ENCODE measurements at places on chromosomes 2 and 18.
A peak's percentile ranks its signal among the peaks of the same experiment; 100 is the strongest.

GRCh38 chr2:127906206-127906926 is 20.6 kb upstream of the AMMECR1L start:
- H3K27me3 ChIP-seq = peaks cover 7% of the 10 kb centered on the region
- no peak overlapping the region for H3K27ac ChIP-seq
- no peak for DNase-seq
- H3K36me3 ChIP-seq = no peaks in the 10 kb centered on the region
- H3K4me1 ChIP-seq = no peaks in the 10 kb centered on the region

GRCh38 chr2:57536535-57537231 is 509.9 kb upstream of the VRK2 start:
- DNase-seq = no peak
- no peaks in the 10 kb centered on the region for H3K36me3 ChIP-seq
- no peaks in the 10 kb centered on the region for H3K27me3 ChIP-seq
- H3K27ac ChIP-seq = no peak overlapping the region

DNA sequence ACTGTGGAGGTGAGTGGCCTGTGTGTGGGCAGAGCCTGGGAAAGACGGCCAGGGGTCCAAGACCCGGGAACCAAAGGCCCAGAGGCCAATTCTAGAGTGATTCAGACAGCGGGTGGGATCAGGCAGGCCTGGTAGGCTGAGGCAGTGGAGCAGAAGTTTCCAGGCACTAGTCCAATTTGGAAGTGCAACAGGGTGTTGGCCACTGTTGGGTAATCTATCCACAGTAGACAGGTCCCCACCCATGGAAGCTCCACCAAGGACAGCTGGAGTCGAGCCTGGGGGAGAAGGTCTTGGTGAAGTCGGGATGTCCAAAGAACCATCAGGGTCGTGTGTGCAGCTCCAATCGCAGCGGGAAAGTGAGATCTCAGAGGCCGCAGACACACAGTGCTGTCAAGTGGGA is 125.8 kb upstream of the COPS8 start:
- no peaks in the 10 kb centered on the region for H3K4me1 ChIP-seq
- H3K27me3 ChIP-seq = no peaks in the 10 kb centered on the region
- no peaks in the 10 kb centered on the region for H3K36me3 ChIP-seq
- H3K4me3 ChIP-seq = no peak overlapping the region
- DNase-seq = no peak
- H3K27ac ChIP-seq = no peak overlapping the region

GRCh38 chr18:12595571-12596255 is 62.2 kb downstream of the SPIRE1 start:
- DNase-seq = no peak
- H3K27me3 ChIP-seq = no peaks in the 10 kb centered on the region
- no peaks in the 10 kb centered on the region for H3K36me3 ChIP-seq
- H3K27ac ChIP-seq = peak overlapping the region; percentile 19
- no peak overlapping the region for H3K4me3 ChIP-seq

GRCh38 chr2:177413703-177414102 is 21.1 kb downstream of the AGPS start:
- no peaks in the 10 kb centered on the region for H3K36me3 ChIP-seq
- no peaks in the 10 kb centered on the region for H3K27me3 ChIP-seq
- no peak overlapping the region for H3K4me3 ChIP-seq
- no peak for DNase-seq
- no peak overlapping the region for H3K27ac ChIP-seq

DNA sequence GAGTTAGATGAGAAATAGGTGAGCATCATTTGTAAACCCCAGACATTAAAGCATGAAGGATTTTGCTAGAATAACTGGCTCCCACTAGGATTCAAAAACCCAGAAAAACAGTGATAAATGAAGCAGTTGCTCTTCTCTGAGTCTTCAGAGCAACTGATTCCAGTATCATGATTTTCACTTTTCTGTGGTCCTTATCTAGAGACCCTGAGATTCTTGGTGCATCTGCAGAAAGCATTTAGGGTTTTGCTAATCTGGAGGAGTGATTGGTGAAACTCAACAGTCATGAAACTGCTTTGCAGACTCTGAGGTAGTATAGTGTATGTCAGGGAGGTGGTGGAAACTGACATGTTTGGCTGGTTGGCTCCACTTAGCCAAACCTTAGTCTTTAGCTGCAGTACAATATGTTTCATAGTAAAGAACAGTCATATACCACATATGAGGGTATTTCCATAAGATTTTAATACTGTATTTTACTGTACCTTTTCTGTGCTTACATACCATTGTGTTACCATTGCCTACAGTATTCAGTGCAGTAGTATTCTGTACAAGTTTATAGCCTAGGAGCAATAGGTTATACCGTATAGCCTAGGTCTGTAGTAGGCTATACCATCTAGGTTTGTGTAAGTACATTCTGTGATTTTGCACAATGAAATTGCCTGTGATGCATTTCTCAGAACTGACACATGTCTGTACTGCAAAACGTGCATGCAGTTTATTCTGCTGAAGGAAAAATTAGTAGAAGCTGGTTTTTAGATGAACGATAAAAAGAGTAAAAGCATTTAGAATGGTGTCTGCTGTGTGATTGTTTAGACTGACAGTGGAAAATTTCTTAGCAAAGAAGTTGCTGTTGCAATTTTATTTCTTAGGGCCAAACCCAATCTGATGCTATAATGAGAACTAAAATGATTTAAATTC is 23.8 kb downstream of the EML4 start:
- no peak for DNase-seq
- H3K27me3 ChIP-seq = no peaks in the 10 kb centered on the region
- peaks cover 13% of the 10 kb centered on the region for H3K4me1 ChIP-seq

DNA sequence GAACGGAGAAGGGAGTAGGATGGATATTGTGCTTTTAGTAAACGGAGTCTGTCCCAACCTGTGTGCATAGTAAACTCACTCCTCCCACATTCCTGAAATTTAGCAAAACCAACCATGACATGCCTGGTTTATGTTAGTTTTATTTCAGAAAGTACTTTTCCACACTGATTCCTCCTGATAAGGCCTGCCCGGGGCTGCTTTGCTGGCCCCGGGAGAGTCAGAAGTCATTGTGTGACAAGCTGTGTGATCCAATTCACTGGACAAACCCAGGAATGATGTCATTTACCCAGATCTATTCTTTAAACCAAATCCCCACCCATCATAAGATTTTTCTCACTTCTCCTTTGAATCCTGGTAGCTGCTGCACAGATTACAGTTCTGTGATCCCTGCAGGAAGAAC is 109.0 kb downstream of the SETBP1 start:
- no peaks in the 10 kb centered on the region for H3K27me3 ChIP-seq
- DNase-seq = peak; percentile 19
- no peak overlapping the region for H3K27ac ChIP-seq
- no peak overlapping the region for H3K4me3 ChIP-seq

DNA sequence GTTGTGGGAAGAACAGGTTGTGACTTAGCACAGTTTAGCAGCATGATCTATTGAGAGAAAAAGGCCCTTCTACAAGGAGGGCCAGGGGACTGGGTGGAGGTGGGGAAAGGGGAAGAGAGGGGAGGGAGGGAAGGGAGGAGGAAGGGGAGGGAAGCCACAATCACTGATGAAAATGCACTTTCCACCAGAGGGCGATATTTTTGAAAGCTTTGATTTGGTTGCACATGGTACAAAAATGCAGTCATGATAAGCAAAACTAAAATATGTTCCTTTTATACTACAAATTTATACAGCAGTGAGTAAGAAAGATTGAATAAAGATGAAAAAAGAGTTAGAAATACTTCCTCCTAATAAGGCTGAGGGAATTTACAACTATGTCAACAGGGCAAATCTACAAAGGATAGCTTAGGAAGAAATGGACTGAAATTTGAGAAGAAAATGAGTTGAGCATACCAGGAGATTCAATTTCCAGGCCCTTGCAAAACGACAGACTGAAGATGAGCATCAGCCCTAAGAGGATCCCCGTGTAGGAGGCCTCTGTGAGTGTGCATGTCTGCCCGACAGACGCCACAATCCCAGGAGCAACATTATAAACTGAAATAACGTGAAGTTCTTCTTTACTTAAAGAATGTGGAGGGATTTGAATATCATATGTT is 17.2 kb downstream of the SH3YL1 start:
- peak; percentile 29 for DNase-seq
- no peak overlapping the region for H3K27ac ChIP-seq
- H3K27me3 ChIP-seq = no peaks in the 10 kb centered on the region
- H3K4me1 ChIP-seq = no peaks in the 10 kb centered on the region
